Activated CD4-positive, alpha-beta T cell treated with anti-CD3 and anti-CD28 coated beads, Interleukin-2, amount 50 U/mL, for 24 hours (primary cell): ENCODE measurements at places on chromosomes 11 and 22.

GRCh38 chr11:117300773-117301172 lies 9.6 kb downstream of the BACE1-AS start:
- DNase-seq, result no peak

DNA sequence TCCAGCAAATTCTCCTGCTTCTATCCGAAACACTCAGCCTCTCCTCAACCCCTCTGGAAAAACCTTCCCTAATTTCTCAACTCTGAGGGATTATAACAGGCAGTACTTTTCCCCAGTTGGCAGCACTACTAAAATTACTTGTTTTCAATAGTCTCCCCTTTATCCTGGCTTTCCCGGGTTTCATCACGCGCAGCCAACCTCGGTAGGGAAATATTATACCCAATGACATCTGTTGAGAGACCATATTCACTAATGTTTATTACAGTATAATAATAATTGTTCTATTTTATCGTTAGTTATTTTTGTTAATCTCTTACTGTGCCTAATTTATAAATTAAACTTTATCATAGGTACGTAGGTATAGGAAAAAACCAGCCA lies 330 bp upstream of the POLD3 start:
- DNase-seq, result no peak

DNA sequence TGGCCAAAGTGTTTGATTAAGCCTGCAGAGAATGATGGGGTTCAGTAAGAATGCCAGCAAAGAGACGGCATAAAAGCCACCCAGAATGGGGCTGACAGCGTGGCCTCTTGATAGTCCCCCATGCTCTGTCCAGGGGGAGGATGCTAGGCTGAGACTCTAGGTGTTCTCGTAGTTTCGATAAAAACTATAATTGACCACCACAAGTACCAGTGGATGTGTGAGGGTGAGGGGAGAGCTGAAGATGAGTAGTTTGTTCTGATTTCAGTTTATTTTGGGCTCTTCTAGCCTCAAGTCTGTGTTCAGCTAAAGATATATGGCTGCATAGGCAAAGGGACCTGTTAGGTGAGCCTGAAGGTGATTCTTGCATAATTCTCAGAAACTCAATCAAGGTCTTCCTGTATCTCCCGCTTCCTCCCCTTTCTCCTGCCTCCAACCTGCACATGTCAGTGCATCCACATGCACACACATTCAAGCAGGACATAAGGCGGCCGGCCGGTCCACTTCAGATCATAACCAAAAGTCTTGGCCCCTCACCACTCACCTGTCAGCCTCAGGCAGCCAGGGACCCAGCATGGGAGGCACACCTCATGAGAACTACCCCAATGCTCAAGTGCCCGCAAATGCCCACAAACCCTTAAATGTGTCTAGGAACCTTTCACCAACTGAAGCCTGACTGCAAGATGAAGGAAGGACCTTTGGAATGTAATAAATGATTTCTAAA lies 31.2 kb downstream of the FLI1 start:
- DNase-seq, result no peak

GRCh38 chr11:17986711-17987220 lies 26.1 kb downstream of the SERGEF start:
- no peak for DNase-seq

- no peak for DNase-seq
These were observed 451.3 kb downstream of the OPCML start for GRCh38 chr11:133081020-133081419.

DNA sequence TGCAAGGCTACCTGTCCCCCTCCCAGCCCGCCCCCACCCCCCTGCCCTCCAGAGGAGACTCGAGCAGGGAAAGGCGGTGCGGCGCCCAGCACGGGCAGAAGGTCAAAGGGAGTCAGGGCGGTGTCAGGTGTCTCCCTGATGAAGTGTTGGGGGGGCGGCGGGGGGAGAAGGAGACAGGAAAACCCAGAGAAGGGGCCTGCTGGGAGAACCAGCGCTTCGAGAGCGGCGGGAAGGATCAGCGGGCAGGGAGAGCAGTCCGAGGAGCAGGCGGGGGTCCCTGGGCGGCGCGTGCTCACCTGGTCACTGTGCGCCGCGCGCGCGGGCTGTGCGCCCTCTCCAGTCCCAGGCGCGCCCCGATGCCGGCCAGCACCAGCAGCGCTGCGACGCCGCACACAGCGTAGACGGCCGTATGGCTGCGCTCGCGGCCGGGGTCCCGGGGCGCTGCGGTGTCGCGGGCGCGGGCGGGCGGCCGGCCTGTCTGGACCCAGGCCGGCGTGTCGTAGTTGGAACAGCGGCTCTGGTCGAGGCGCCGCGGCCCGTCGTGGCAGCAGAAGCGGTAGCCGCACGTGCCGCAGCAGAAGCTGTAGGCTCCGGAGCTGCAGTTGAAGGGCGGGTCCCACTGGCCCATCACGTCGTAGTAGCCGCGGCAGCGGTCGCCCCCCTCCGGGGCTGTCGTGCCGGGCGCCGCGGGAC lies 886 bp downstream of the SHISA8 start:
- no peak for DNase-seq

GRCh38 chr22:21043860-21044535 lies 1.7 kb upstream of the LRRC74B start:
- no peak for DNase-seq

- DNase-seq, result no peak
These were observed 23.0 kb downstream of the LARGE2 start for GRCh38 chr11:45945397-45945999.

- no peak for DNase-seq
These were observed 26.1 kb downstream of the GLYATL1 start for GRCh38 chr11:58965246-58965985.

GRCh38 chr11:61054927-61055562 lies 47.2 kb upstream of the CD5 start:
- no peak for DNase-seq

- no peak for DNase-seq
These were observed 24.7 kb upstream of the SLC22A12 start for GRCh38 chr11:64566042-64566914.

GRCh38 chr11:75762885-75763284 lies 5.7 kb upstream of the DGAT2 start:
- no peak for DNase-seq

DNA sequence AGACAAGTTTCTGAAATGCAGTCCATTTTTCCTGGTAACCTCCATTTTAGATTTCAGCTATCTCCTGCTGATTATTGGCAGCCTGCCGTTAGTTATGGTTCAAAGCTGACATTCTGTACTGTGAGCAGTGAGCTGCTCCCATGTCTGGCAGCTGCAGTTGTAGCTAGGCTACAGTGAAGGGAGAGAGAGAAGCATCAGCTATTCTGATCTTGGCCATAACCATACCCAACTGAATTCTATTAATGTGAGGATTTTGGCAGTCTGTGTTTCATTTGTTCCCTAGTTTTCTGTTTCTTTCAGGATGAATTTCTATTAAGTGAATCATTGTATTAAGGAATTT lies 33.4 kb downstream of the SIK2 start:
- no peak for DNase-seq

GRCh38 chr22:36722055-36722454 lies 18.5 kb upstream of the CACNG2 start:
- no peak for DNase-seq

DNA sequence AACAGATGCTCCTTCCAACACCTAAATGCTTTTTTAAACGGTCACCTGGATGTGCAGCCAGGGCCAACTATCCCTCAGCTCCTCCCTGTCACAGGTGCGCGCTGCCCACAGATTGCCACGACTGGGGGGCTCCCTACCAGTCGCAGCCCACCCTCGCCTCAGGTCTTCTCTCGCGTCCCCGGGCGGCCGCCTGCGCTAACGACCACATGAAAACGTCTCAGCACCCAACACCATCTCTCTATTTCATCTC lies 469 bp downstream of the ZBED5 start:
- DNase-seq, result no peak

- DNase-seq, result no peak
These were observed 17.6 kb downstream of the OTOG start for GRCh38 chr11:17564687-17565042.

GRCh38 chr22:39428597-39429071 lies 28.2 kb upstream of the MGAT3 start:
- DNase-seq, result no peak

DNA sequence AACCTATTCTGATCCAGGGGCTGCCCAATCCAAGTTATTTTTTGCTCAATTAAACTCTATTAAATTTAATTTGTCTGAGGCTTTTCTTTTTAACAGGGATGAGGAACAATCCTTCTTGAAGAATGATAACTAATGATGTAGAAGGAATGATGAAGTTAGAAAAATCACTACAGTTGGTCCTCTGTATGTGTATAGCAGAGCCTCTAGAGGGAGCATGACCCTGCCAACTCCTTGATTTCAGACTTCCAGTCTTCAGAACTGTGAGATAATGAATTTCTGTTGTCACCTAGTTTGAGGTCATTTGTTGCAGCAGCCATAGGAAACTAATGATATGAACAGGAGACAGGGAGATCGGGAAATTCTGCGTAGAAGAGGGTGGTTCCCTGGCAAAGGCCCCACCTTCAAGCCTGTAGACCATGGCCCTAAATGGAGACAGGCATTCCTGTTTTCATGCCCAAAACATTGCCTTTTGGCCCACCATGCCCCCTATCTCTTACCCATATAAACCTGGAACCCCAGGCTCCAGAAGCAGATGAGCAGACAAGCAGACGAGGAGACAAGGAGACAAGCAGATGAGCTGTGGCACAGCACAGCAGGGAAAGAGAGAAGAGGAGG lies 7.7 kb upstream of the QSER1 start:
- no peak for DNase-seq

DNA sequence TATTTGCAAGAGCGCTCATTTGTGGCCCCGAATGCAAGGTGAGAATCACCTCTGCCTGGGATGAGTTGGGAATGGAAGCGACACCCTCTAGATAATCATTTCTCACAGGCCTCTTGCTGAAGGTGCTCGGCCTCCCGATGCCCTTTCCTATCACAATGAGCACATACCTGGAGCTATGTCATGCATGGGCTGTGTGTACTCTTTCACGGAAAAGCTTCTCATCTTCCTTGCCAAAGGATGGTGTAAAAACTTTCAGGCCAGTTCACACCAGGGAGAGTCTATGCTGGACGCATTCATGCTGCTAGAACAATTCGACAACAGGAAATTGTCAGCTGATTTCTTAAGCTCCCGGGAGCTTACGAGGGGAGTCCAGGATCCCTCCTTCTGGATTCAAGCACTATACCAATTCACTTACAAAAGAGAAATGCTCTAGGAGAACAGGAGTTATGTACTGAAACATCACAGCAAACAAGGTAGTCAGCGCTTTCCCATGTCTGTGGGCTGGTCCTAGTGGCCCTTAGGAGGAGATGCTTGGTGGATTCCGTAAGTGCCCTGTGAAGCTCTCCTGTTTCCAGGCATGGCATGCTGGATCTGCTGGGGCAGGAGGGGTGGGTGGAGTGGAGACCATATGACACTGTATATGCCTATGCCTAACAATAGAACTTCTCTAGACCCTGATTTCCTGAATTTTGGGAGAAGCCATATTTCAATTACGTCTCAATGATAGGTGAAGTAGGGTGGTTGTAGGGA lies 53.1 kb upstream of the B3GAT1 start:
- no peak for DNase-seq

- no peak for DNase-seq
These were observed 154.6 kb downstream of the TRIM29 start for GRCh38 chr11:119983240-119983732.

DNA sequence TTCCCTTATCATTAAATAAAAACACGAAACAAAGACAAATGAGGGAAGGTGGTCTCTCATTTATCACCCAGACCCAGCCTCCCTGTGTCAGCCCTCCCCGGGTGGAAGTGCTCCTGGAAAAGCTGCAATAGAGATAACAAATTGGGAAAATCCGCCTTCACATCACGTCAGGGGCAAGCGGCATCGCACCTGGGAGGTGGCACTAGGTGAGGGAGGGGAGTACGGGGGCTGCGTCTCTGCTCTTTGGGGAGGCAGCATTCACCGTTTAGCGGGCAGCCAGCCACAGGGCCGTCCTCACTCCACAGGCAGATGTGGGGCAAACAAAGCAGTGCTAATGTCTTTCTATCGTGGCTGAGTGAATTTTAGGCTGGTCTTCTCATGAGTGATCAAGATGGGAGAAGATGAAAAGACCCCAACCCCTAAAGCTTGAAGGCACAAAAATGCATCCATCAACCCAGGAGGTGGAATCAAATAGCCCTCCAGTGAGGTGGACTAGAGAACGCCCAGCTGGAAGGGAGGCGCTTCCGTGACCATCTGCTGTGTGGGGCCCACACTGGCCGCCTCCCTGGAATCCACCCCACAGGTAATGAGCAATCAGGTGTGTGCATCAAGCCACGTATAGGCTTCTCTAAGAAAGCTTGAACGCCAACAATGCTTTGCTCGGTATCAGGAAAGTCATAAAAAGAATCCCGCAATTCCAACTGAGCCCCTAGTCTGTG lies 629.5 kb downstream of the BRD1 start:
- no peak for DNase-seq

DNA sequence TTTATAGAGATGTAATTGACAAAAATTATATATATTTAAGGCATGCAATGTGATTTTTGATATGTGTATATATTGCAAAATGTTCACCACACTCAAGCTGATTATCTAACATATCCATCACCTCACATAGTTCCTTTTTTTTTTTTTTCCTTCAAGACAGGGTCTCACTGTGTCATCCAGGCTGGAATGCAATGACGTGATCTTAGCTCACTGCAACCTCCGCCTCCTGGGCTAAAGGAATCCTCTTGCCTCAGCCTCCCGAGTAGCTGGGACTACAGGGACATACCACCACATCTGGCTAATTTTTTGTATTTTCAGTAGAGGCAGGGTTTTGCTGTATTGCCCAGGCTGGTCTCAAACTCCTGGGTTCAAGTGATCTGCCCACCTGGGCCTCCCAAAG lies 65.1 kb upstream of the SLC35C1 start:
- no peak for DNase-seq

- DNase-seq, result no peak
These were observed 66.6 kb upstream of the ASPHD2 start for GRCh38 chr22:26362471-26362870.

DNA sequence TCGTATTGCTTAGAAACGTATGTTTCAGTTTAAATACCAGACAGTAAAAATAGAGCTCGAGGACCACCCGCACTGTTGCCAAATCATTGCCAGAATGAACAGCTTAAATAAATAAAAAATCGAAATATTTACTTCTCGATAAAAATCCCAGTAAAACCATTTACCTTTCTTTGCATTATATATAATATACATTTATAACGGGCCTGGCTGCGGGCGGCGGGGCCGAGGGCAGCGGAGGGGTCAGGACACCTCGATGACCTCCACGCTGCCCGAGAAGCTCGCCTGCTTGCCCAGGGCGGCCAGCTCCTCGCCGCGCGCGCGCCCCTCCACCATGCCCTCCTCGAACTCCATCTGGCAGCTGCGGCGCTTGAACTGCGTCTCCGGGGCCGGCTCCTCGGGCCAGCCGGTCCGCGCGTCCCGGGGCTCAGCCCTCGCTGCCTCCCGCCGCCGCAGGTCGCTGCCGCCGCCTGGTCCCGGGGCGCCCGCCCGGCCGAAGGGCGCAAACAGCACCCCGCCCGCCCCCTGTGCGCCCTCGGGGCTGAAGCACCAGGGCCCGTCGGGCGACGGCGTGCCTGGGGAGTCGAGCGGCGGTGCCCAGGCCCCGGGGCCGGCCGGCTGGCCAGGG lies 15.7 kb downstream of the DUSP8 start:
- no peak for DNase-seq

GRCh38 chr22:27630754-27631153 lies 170.8 kb downstream of the MN1 start:
- DNase-seq, result no peak
